ENCODE measurements at places on chromosomes 11 and 22. TPM values are rescaled to one million over a fixed set of nuclear protein-coding genes. Genes with fewer than 3 reads are reported as not detected.

DNA sequence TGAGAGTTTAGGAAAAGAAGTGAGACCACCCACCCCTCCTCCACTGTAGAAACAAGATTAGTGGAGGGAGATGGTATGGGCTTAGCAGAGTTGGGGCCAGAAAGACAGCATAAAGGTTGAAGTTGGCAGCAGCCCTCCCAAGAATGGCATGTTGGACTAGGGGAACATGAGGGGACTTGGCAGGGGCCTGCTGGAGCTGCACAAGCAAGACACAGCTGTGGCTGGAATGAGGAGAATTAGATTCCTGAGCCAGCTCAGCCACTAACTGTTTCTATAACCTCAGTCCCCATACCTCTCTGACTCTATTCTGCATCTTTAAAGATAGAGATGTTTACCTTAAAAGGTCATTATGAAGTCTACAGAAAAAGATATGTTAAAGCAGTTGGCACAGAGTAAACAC lies 13.2 kb downstream of the MAP6 start:
- no peaks in the 10 kb centered on the region for H3K4me1 ChIP-seq
- H3K27me3 ChIP-seq, result no peaks in the 10 kb centered on the region
- no peak overlapping the region for H3K4me3 ChIP-seq
- H3K36me3 ChIP-seq, result no peaks in the 10 kb centered on the region
- H3K27ac ChIP-seq, result no peak overlapping the region

GRCh38 chr11:16093889-16094653 lies 262.3 kb downstream of the SOX6 start:
- DNase-seq, result no peak
- no peaks in the 10 kb centered on the region for H3K36me3 ChIP-seq
- H3K4me1 ChIP-seq, result no peaks in the 10 kb centered on the region
- no peak overlapping the region for H3K27ac ChIP-seq
- H3K27me3 ChIP-seq, result no peaks in the 10 kb centered on the region
- H3K4me3 ChIP-seq, result no peak overlapping the region

GRCh38 chr22:42645341-42645937 lies 3.8 kb downstream of the CYB5R3 start:
- H3K4me3 ChIP-seq, result no peak overlapping the region
- peaks cover 3% of the 10 kb centered on the region for H3K36me3 ChIP-seq
- H3K4me1 ChIP-seq, result peaks cover 59% of the 10 kb centered on the region

DNA sequence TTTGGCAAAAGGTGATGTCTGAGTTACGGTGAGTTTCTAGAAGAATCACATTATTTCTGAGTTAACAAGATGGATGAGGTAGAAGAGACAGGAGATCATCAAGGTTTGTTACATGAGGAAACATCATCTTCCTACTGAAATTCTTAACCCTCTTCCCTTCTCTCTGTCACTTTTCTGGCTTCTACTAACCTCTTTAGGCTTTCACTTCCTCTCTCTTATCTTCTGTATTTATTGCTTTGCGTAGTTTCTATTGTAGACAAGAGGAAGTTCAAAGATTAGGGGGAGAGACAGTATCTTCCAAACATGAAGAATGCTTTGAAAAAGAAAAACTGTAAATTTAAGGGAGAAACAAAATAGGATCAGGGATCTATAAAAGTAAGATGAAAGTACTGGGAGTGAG lies 75.4 kb downstream of the TRPC6 start:
- DNase-seq, result no peak
- no peaks in the 10 kb centered on the region for H3K27me3 ChIP-seq
- H3K36me3 ChIP-seq, result no peaks in the 10 kb centered on the region
- no peak overlapping the region for H3K4me3 ChIP-seq

GRCh38 chr22:19118329-19118880 lies 3.8 kb downstream of the DGCR2 start:
- peaks cover 83% of the 10 kb centered on the region for H3K4me1 ChIP-seq
- no peak overlapping the region for H3K27ac ChIP-seq
- no peaks in the 10 kb centered on the region for H3K27me3 ChIP-seq
- no peak overlapping the region for H3K4me3 ChIP-seq
- H3K36me3 ChIP-seq, result peaks cover 25% of the 10 kb centered on the region

GRCh38 chr11:68315171-68315920 lies 3.0 kb downstream of the LRP5 start:
- no peaks in the 10 kb centered on the region for H3K36me3 ChIP-seq
- no peak for DNase-seq
- H3K4me3 ChIP-seq, result no peak overlapping the region

- no peaks in the 10 kb centered on the region for H3K4me1 ChIP-seq
- H3K27ac ChIP-seq, result no peak overlapping the region
- H3K4me3 ChIP-seq, result no peak overlapping the region
- H3K36me3 ChIP-seq, result no peaks in the 10 kb centered on the region
These were observed 84.5 kb downstream of the AASDHPPT start for GRCh38 chr11:106161775-106162634.

GRCh38 chr22:33347002-33347401 lies 288.8 kb upstream of the SYN3 start:
- no peaks in the 10 kb centered on the region for H3K4me1 ChIP-seq
- H3K27me3 ChIP-seq, result no peaks in the 10 kb centered on the region
- H3K36me3 ChIP-seq, result no peaks in the 10 kb centered on the region

GRCh38 chr11:12675951-12676711 lies 1.9 kb downstream of the TEAD1 start:
- DNase-seq, result no peak
- H3K4me3 ChIP-seq, result no peak overlapping the region
- H3K27me3 ChIP-seq, result peaks cover 85% of the 10 kb centered on the region

GRCh38 chr22:27641049-27641795 lies 160.3 kb downstream of the MN1 start:
- DNase-seq, result no peak
- H3K27ac ChIP-seq, result no peak overlapping the region
- H3K27me3 ChIP-seq, result no peaks in the 10 kb centered on the region
- H3K4me1 ChIP-seq, result no peaks in the 10 kb centered on the region

GRCh38 chr22:46641811-46642266 lies 21.7 kb downstream of the GRAMD4 start:
- no peak overlapping the region for H3K27ac ChIP-seq
- no peaks in the 10 kb centered on the region for H3K27me3 ChIP-seq
- no peak for DNase-seq
- no peaks in the 10 kb centered on the region for H3K36me3 ChIP-seq

GRCh38 chr11:93193731-93194130 lies 4.1 kb downstream of the SLC36A4 start:
- no peaks in the 10 kb centered on the region for H3K27me3 ChIP-seq
- no peaks in the 10 kb centered on the region for H3K36me3 ChIP-seq
- H3K4me3 ChIP-seq, result no peak overlapping the region
- H3K4me1 ChIP-seq, result peaks cover 6% of the 10 kb centered on the region
- no peak for DNase-seq
- H3K27ac ChIP-seq, result no peak overlapping the region

DNA sequence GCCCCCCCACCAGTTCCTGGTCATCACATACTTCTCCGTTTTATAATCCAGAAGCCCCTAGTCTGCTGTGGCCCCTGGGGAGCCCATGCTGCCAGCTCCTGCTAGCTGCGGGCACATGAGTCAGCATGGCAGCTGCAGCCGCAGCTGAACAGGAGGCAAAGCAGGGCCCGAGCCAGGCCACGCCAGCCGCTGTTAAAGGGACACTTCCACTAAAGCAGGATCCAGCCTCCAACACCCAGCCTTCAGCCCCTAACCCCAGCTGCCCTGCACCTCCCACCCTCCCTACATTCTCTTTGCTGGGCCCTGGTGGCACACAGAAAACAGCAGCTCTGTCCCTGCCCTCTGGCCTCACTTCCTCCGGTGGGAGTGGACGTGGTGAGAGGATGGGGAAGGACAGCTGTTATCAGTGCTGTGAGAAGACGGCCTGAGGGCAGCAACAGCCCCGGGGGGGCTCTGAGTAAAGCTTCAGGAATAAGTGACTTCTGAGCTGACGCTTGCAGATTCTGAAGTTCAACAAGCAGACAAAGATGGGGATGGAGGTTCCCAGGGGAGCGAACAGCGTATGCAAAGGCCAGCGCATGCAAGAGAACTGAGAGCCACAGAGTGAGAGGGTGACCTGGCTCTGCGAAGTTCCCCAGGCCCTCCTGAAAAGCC lies 688 bp upstream of the LRRC74B start:
- peak overlapping the region; percentile 16 for H3K4me3 ChIP-seq
- no peak for DNase-seq
- no peaks in the 10 kb centered on the region for H3K36me3 ChIP-seq
- peaks cover 7% of the 10 kb centered on the region for H3K27me3 ChIP-seq

GRCh38 chr11:113138731-113139130 lies 175.7 kb upstream of the TTC12 start:
- H3K36me3 ChIP-seq, result no peaks in the 10 kb centered on the region
- no peaks in the 10 kb centered on the region for H3K4me1 ChIP-seq
- DNase-seq, result no peak
- H3K27ac ChIP-seq, result no peak overlapping the region
- H3K27me3 ChIP-seq, result peaks cover 12% of the 10 kb centered on the region
- no peak overlapping the region for H3K4me3 ChIP-seq

DNA sequence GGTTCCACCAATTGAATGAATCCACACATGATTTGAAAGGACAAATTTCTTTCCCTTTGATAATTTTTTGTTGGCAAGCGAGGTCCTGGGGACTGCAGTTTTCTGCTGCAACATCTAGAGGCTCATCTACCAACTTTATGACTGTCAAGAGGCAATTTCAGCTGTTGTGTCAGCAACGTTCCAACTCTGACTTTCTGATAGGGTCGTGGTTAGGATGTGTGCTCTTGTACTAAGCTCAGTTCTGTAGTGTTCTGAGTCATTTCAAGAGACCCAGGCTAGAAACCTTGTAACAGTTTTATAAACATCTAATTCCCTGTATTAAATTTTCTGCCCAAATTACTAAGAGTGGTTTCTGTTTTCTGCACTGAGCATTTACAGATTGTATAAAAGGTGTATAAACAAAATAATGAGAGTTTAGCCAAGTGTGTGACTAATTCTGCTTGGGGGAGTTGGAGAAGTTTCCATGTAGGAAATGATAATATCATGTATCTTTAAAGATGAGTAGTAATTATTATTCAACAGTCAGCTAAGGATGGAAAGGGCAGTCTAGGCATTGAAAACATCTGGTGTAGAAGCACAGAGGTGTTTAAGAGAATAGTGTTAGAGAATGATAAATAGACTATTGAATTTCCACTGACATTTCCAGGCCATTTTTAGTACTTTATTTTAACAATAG lies 72.2 kb downstream of the RBMXL2 start:
- no peaks in the 10 kb centered on the region for H3K27me3 ChIP-seq
- no peaks in the 10 kb centered on the region for H3K4me1 ChIP-seq
- DNase-seq, result no peak
- H3K36me3 ChIP-seq, result no peaks in the 10 kb centered on the region
- no peak overlapping the region for H3K4me3 ChIP-seq

DNA sequence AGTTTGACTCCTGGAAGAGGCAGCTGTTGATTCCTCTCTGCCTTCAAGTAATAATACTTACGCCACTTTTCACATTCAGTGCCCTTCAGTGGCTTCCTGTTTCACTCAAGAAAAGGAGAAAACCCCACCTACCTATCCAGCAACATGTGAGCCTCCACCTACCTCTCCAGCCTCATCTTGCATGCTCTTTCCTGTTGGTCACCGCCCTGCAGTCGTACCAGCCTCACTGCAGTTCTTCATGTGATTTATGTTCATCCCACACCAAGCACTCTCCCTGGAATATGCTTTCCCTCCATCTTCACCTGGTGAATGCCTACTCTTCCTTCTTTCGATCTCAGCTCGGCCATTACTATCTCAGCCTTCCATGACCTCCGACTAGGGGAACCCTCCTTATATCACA lies 21.8 kb upstream of the YWHAH start:
- peaks cover 3% of the 10 kb centered on the region for H3K27me3 ChIP-seq
- H3K36me3 ChIP-seq, result no peaks in the 10 kb centered on the region
- no peak for DNase-seq
- no peak overlapping the region for H3K27ac ChIP-seq

DNA sequence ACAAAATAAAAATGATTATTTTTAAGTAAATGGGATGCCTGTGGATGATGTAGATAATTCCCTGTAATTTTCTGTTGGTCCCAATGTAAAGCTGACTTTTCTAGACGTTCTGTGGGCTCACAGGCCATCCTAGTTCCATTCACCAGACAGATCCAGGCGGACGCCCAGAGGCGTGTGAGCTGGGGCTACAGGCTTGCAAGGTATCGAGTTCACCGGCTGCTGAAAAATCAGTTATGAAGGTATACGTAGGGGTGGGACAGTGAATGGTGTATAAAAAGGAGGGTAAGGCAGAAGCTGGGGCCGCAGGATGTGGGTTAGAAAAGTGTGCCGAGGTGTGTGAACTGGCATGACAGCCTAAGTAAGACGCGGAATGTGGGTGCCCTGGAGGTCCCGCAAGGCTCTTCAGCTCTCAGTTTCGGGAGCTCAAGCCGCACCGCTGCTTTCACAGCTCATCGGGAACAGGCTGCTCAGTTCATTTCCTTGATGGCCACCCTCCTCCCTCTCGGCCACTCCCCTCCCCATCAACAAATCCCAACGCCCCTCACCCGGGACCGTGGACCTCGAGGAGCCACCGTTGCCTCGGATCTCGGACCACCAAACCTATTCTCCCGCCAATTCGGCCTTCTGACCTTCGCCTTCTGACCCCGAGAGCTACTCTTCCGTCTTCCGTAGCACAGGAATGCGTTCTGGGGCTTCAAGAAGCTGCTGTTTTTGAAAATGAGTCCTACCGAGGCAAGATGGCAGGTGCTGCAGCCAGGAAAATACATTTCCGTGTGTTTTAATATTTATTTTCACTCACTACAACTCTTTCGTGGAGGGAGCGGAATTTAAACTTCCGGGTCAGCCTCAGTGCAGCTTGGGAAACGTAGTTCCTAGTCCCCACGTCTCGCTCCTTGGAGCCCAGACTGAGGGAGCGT lies at the start of gene XNDC1N:
Gene XNDC1N, minus strand, starts transcription at position 775 of the 917 bp plus-strand sequence. CDS start 5,241 bp downstream, outside the sequence.
- H3K27me3 ChIP-seq, result no peaks in the 10 kb centered on the region
- H3K36me3 ChIP-seq, result peaks cover 9% of the 10 kb centered on the region
- H3K4me1 ChIP-seq, result peaks cover 32% of the 10 kb centered on the region
- peak within 1 kb of the TSS; percentile 95 for H3K27ac ChIP-seq
- peak; percentile 38 for DNase-seq

DNA sequence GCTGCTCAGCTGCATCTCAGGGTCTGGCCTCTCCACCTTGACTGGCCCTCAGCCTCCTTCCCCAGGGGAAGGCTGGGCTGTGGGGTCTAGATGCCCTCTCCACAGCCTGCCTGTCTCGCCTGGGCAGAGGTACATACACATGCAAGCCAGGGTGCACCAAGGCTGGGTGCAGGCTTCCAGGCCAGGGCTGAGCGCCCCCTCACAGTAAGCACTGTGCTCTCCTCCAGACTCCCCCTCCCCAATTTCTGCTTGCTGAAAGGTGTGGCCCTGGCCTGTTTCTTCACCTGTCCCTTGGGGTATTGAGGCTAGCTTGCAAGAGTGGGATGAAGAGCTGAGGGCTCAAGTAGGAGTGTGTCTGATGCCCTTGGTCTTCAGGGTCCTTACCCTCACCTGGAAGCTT lies 22.5 kb downstream of the RELT start:
- no peaks in the 10 kb centered on the region for H3K4me1 ChIP-seq
- H3K27me3 ChIP-seq, result no peaks in the 10 kb centered on the region
- no peak overlapping the region for H3K4me3 ChIP-seq
- no peak overlapping the region for H3K27ac ChIP-seq

- no peaks in the 10 kb centered on the region for H3K4me1 ChIP-seq
- H3K27me3 ChIP-seq, result no peaks in the 10 kb centered on the region
- no peak overlapping the region for H3K27ac ChIP-seq
These were observed 25.4 kb upstream of the SMTN start for GRCh38 chr22:31055635-31056159.

Gene IL10RA
- 193 TPM for total RNA-seq

Gene CNTN5
- not detected for total RNA-seq

Gene GVQW3
- total RNA-seq, result 1.8 TPM

Gene ZDHHC5
- 61.1 TPM for total RNA-seq

Gene PHETA2
- 0.42 TPM for total RNA-seq

Gene CXCR5
- total RNA-seq, result 13.2 TPM

Gene PGA5
- not detected for total RNA-seq

Gene KCNQ1OT1
- total RNA-seq, result 0.22 TPM

Gene SMC1B
- total RNA-seq, result not detected

Gene CRYBA4
- total RNA-seq, result not detected
